ENCODE measurements at places on chromosomes 2 and 18.

DNA sequence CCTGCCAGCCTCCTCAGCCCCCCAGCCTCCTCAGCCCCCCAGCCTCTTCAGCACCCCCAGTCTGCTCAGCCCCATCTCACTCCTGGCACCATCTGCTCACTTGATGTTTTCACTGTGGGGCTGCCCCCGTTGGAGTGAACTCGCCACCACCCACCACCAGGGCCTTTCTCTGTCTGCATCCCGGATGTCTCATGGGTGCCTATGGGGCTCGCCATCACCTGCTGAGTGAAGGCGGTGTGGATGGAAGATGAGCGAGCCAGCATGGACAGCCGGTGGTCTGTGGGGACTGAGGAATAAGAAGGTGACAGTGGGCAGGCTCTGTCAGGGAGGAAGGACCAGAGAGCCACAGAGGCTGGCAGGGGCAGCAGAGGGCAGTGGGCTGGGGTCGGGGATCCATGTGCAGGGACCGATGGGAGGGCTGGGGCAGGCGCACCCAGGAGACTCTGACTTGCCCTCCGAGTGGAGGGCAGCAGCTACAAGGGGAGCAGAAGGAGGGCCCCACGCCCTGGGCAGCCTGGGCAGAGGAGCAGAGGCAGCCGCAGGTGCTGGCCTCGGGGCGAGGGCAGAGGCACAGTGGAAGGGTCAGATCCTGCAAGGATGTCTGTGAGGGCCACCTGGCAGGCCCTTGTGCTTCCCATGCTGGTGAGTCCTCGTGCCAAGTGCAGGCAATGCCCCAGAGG lies 74.7 kb upstream of the ODC1 start:
- no peak for DNase-seq

DNA sequence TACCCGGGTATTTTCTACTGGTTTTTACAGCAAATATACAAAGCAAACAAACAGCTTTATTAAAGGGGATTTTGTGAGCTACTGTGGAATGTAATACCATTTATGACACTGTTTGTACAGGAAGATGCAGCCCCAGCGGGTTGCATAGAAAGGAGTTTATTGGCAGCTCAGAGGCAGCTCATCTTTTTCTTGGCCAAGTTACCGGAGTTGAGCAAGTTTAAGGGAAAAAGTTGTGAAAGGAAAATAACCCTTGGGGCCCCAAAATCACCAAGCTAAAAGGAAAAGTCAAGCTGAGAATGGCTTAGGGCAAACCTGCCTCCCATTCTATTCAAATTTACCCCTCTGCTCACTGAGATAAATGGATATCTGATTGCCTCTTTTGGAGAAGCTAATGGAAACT lies 60.8 kb downstream of the MOB4 start:
- peak; percentile 43 for DNase-seq

DNA sequence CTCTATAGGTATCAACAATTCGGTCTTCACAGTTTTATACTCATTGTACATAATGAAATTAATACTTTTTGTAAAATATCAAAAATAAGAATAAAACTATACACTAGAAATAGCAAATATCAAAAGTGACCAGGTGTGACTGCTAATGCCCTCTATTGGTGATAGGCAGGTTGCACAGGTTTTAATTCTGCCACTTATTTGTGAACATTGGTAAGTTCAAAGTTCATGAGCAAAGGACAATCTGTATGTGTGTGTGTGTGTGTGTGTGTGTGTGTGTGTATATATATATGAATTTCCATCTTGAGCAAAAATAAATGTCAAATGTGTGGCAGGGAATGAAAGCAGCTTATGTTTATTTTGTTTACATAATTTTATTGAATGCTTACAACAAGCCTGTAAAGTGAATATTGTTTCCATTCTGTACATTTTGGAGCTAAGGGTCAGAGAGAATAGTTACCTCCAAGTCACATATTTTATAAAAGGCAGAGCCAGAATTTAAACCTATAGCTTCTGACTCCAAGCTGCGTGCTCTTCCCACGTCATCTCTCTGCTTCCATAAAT lies 537.4 kb downstream of the CPS1 start:
- no peak for DNase-seq

GRCh38 chr2:10303181-10303693 lies 533 bp downstream of the HPCAL1 start:
- no peak for DNase-seq

DNA sequence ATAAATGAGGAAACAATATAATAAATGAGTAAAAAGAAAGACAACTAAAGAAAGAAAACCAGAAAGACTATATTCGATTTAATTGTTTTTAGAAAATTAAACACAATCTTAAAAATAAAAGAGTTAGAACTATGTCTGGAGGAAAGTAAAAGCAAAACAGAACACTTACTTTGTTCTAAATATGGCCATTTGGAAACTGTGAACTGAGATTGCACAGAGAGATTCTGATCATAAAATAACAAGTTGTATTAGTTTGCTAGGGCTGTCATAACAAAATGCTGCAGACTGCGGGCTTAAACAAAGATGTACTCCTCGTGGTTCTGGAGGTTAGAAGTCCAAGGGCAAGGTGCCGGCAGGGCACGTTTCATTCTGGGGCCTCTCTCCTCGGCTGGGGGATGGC lies 128.1 kb upstream of the AQP4 start:
- DNase-seq: no peak

- no peak for DNase-seq
These were observed 3.7 kb downstream of the SIGLEC15 start for GRCh38 chr18:45828917-45829811.

- DNase-seq: no peak
These were observed 450.6 kb downstream of the TSN start for GRCh38 chr2:122206101-122206500.

- DNase-seq: no peak
These were observed 91.7 kb downstream of the KLF7 start for GRCh38 chr2:207073801-207074678.

GRCh38 chr18:62554061-62554815 lies 31.4 kb downstream of the ZCCHC2 start:
- no peak for DNase-seq

DNA sequence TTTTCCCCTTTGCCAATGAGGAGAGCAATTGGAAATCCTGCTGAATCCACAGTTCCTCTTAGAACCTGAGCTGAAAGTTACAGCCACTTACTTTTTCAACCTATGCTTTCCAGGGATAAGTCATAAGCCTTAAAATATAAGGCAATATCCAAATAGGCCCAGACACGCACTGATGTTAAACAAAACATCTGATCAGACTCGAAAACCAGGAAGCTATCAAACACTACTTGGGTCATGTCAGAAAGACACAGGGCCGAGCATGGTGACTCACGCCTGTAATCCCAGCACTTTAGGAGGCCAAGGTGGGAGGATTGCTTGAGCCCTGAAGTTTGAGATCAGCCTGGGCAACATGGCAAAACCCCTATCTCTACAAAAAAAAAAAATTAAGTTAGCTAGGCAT lies 192.1 kb downstream of the SP3 start:
- DNase-seq: no peak

- peak; percentile 23 for DNase-seq
These were observed 115.4 kb downstream of the ACAA2 start for GRCh38 chr18:49697757-49698524.

DNA sequence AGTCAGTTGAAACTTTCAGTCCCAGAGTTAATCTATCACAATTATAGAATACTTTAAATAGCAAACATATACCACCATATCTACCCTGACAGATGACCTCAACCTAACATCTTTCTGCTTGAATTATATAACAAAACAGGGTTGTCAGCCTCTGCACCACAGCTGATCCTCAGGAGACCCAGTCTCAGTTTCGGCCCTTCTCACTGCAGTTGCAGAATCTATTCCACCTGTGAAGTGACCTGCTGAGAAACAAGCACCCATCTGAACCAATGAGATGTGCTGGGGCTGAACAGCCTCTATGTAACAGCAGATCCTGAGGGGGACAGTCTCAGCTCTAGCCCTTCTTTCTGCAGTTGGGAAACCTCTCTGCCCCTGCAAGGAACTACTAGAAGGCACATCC lies 567.6 kb downstream of the KCNJ3 start:
- no peak for DNase-seq

DNA sequence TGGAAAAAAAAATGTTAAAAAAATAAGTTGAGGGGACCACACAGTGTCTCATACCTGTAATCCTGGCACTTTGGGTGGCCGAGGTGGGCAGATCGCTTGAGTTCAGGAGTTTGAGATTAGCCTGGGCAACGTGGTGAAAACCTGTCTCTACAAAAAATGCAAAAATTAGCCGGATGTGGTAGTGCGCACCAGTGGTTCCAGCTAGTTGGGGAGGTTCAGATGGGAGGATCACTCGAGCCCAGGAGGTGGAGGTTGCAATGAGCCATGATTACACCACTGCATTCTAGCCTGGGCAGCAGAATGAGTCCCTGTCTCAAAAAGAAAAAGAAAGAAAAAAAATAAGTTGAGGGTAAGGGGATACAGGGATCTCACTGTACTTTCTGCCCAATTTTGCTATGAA lies 6.1 kb upstream of the KYNU start:
- no peak for DNase-seq

DNA sequence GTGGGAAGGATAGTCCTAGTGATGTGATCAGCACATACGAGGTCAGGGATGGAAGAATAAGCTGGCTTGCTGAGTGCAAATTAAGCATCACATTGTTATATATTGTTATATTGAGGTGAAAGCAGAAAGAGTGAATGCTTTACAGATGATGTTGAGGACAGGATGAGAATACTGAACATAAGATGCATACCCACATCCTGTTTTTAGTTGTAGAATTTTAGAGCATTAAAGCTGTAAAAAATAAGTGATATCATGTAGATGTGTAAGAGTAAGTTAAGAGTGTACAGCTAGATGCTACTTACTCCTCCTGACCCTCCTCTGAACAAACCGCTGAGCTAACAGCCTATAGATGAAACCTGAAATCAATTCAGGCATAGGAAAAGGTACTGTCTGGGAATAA lies 271.0 kb upstream of the KCNJ3 start:
- DNase-seq: no peak

Measured in HFFc6 (cell line).